ENCODE measurements at places on chromosomes 11 and 22. TPM values are rescaled to one million over a fixed set of nuclear protein-coding genes. Genes with fewer than 3 reads are reported as not detected.

DNA sequence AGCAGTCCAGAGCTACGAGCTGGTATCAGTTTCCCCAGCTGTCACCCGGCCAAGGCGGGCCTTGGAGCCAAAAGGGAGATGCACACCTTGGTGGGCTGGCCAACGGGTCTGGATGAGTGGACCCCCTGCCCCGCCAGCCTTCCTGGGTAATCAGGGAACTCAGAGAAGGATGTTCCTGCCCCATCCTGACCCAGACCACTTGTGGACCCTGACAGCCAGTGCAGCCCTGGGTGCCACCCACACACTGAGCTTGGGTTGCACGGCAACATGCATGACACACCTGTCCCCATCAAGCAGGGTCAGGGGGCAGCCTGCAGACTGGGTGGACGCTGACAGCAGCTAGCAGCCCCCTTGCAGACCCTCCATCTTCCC lies 8.6 kb downstream of the SLC25A1 start:
- no peak overlapping the region for H3K27ac ChIP-seq
- H3K27me3 ChIP-seq: peaks cover 5% of the 10 kb centered on the region
- peaks cover 22% of the 10 kb centered on the region for H3K4me1 ChIP-seq
- no peak for DNase-seq
- H3K4me3 ChIP-seq: no peak overlapping the region

GRCh38 chr11:124276081-124276480 lies 19.9 kb downstream of the OR8G5 start:
- no peaks in the 10 kb centered on the region for H3K36me3 ChIP-seq
- no peak overlapping the region for H3K27ac ChIP-seq
- no peaks in the 10 kb centered on the region for H3K4me1 ChIP-seq
- DNase-seq: no peak
- no peak overlapping the region for H3K4me3 ChIP-seq

GRCh38 chr11:46914363-46914762 lies 4.0 kb downstream of the LRP4 start:
- peaks cover 13% of the 10 kb centered on the region for H3K4me1 ChIP-seq
- H3K4me3 ChIP-seq: no peak overlapping the region
- no peak for DNase-seq
- no peaks in the 10 kb centered on the region for H3K36me3 ChIP-seq
- peaks cover 17% of the 10 kb centered on the region for H3K27me3 ChIP-seq
- no peak overlapping the region for H3K27ac ChIP-seq

The MS4A4E gene
- total RNA-seq: not detected

The MAP6 gene
- total RNA-seq: not detected

The OR8G5 gene
- total RNA-seq: not detected
